ENCODE measurements at places on chromosomes 16 and 17. TPM values are rescaled to one million over a fixed set of nuclear protein-coding genes. Genes with fewer than 3 reads are reported as not detected.
A peak's percentile ranks its signal among the peaks of the same experiment; 100 is the strongest.

GRCh38 chr16:10839279-10839666 is 20.7 kb upstream of the TVP23A start:
- no peak for DNase-seq

- DNase-seq, result no peak
Observed at GRCh38 chr17:13393841-13394710, 207.7 kb downstream of the HS3ST3A1 start.

GRCh38 chr17:78722246-78722761 is 59.8 kb downstream of the CYTH1 start:
- DNase-seq, result no peak

The PIK3R5 gene
- total RNA-seq, result 46.8 TPM

DNA sequence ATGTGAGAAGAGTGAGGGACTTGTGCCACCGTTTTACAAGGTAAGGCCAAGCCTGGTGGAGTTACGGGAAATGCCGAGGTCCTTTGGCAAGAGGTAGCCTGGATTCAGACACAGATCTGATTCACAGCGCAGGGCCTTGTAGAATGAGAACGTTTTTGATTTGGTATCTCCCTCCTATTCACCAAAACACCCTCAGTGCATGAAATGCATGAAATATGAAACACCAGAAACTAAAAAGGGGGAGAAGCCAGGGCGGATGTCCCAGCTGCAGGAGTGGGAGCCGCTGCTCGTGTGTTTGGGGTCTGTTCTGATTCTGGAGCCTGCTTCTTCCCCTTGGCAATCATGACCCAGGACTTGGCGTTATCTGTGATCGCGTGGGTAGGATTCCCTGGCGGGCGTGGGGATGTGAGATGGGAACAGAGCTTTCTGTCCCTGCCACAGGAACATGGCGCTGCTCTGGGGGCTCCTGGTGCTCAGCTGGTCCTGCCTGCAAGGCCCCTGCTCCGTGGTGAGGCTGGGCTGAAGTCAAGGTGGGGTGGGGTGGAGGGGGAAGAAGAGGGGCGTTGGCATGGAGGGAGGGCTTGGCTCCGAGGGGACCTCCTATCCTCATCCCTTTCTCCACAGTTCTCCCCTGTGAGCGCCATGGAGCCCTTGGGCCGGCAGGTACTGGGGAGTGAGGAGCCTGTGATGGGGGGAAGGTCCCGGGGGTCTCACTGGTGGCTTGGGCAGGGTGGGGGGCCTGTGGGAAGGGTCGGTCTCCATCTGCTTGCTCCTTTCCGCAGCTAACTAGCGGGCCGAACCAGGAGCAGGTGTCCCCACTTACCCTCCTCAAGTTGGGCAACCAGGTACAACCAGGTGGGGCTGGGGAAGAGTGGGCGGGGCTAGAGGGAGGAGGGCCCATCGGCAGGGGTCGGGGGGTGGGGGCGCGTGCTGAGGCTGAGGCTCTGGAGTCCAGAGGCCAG is 2.2 kb downstream of the SERPINF2 start:
- no peak for DNase-seq

The OTOP2 gene
- not detected for total RNA-seq

- DNase-seq, result no peak
Observed at GRCh38 chr16:48556913-48557351, 53.0 kb downstream of the N4BP1 start.

DNA sequence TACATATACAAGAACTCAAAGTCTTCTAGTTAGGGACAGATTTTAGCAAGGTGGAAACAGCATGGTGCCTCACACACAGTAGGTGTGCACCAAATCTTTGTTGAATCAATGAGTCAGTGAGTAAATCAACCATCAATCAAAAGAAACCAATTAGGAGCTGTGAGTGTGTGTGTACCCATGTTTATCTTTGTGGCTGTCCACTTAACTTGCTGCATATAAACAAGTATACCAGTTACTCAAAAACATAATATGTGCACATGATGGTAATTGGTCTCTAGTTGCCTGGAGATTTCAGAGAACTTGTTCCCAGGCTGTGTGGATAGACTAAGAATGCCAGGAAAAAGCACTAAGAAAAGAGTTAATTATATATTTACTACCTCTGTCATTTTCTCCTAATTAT is 272.2 kb upstream of the CCL2 start:
- DNase-seq, result no peak

The C1QTNF8 gene
- total RNA-seq, result not detected

The ALOX15 gene
- total RNA-seq, result not detected

The SYT17 gene
- total RNA-seq, result 0.34 TPM

GRCh38 chr17:73956595-73957465 is 246.6 kb upstream of the RPL38 start:
- peak; percentile 13 for DNase-seq

DNA sequence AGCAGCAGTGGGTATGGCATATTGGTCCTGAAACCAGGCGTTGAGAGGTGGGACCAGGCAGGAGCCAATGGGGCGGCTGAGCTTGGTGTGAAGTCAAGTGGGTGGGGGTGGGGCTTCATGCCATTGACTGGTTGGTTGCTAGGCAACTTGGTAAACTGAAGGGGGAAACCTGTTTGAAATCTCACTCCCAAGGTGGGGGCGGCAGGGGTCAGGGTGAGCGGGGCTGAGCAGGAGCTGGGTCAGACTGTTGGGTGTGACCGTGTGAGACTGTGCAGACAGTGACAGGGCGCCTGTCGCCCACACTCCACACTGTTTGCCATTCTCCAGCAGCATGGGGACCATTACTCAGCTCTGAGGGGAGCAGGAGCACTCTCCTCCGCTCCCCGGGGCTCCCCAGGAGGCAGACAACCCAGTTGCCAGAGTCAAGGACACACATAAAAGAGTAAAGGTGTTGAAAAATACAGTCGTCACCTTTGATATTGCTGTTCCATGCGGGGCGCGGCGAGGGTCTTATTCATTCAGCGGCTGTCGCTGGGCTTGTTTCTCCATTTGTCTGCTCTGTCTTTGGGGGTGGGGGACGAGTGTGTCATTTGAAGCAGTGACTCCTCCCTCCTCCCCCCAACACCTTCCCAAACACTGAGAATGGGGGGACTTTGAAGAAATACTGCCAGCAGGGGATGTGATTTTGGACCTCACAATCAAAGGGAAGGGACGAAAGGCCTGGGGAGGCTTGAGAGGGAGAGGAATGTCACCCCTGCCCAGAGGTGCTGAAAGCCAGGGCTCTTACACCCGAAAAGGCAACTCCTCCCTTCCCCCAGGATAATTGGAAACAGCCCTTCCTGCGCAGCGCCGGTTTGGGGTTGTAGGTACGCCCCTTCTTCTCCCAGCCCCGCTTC is 1.2 kb upstream of the EFNB3 start:
- DNase-seq, result no peak

The CD300H gene
- not detected for total RNA-seq

DNA sequence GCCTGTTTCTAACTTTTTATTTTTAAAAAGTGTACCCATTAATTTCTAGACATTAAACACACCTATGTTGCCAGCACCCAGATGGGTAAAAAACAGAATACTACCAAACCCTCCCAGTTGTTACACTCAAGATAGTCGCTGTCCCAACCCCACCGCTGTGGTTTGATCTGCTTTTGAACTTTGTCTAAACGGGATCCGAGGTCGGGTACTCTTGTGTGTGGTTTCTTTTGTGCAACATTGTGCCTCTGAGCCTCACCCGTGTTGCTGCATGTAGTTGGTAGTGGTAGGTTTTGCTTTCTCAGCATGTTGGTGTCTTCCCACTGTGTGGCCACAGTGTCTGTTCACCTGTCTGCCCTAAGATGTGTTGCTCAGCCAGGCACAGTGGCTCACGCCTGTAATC is 4.3 kb downstream of the KLHL36 start:
- DNase-seq, result peak; percentile 20

DNA sequence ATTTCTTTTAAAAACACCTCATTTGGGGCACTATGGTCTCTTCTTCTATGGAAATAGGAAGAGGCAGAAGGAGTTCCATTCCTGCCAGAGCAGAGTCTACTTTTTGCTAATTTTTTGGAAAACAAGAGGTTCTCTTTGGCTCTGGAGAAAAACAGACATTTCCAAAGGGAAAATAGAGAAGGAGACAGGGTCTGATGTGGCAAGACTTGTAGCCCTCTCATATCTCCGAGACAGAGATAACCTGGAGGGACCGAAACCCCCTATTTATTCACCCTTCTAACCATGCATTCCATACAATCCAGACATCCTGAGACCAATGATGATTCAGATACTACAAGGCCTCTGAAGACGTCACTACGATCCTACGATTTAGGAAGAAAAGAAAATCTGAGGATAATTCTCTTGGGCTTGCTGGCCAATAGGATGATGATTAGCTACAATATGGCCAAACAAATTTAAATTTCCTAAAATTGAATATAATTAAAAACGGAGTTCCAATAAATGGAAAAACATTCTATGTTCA is 70.2 kb downstream of the HIC1 start:
- no peak for DNase-seq

DNA sequence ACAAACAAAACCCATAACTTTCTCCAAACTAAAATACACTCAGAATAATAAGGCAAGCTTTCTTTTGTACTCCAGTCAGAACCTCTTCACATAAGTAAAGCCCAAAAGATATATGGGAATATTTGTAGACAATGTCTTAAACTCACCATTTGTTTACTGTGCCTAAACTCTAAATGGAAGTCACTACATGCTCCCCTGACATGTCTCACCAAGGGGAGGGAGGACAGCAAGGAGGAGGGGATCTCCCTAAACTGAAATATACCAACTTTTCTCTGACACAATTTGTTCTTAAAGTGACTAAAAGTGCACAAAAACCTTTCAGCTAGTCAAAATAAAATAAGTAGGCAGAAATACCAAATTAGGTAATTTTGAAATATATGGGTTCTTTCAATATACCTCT is 38.5 kb downstream of the GRB7 start:
- DNase-seq, result no peak

The SLFN14 gene
- total RNA-seq, result not detected

The CA4 gene
- not detected for total RNA-seq

The ARHGDIG gene
- total RNA-seq, result 0.82 TPM

DNA sequence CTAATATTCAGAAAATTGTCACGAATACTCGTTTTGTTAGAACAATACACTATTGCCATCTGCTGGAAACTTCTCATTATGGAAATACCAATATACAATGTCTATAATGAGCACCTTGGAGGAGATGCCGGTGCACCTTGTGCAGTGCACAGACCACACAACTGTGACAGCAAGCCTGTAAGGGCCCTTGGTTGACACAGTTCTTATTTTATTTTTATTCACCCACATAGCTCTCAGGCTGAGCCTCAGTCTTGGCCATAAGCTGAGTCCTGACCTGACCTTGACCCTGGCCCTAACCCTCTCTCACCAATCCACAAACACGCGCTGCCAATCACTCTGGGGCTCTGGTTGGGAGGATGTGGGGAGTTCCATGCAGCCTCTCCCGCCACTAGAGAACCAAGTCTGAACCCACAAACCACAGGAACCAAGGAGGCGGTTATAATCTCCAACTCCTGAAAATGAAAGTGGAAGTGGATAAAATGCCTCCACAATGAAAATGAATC is 7.6 kb downstream of the AIPL1 start:
- peak; percentile 76 for DNase-seq

- no peak for DNase-seq
Observed at GRCh38 chr17:15910791-15911190, 34.1 kb upstream of the ADORA2B start.

The MYH8 gene
- not detected for total RNA-seq

GRCh38 chr17:60326702-60327101 is 65.2 kb downstream of the USP32 start:
- DNase-seq, result no peak

The METTL26 gene
- total RNA-seq, result 131 TPM

The P2RX1 gene
- total RNA-seq, result 4.0 TPM

The NXPH3 gene
- total RNA-seq, result 0.25 TPM

GRCh38 chr17:69175625-69176456 is 34.1 kb upstream of the ABCA6 start:
- DNase-seq, result no peak
